ENCODE measurements at places on chromosomes 6 and 20.

DNA sequence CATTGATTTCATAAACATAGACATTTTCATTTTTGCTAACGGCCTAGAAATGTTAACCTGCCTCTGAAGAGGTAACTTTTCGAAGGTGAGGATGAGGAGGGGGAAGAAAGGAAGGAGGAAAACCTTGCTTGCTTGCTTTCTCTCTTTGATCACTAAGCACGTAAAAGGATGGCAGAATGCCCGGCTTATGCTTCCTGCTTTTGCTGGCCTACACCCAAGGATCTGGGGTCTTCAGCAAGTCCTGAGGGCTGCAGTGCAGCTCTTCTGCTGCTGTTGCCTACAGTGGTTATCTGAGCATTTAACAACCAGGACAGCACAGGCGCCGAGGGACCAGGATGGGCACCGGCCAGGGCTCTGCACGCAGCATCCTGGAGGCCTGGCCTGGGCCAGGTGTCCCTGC lies 150.8 kb upstream of the TAB2 start:
- DNase-seq: no peak

DNA sequence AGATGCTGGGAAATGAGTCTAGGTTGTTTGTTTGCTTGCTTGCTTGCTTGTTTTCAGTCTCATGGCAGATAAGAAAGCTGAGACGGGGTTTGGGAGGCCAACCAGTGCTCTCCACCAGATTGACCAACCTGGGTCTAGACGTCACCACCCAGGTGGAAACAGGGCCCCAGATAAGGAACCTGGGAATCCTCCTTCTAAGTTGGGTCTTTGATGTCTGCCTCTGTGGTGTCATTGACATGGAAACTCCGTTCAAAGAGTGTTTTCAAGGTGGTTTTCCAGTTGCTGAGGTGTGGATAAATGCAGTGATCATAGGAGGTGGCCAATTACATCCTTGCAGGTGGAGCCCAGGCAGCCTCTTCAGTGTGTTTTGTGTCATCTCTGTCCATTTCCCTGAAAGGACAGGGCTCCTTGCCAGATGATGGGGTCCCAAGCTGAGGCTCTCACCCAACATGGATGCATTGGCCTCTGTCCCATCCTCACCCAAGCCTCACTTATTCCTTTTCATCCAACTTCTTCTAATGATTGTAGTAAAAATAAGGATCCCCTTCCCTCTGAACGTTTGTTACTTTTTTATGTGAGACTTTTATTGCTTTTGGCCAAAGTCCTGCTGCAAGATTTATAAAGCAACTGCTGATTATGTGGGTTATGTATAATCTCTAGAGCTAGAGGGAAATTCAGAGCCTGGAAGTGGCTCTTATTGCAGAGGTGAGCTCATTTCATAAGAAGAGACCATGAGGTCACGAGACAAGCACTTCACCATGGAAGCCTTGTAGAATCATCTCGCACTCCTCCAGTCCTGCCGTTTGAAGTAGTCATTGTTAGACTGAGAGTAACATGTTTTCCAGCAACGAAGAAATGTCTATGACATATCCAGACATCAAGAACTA lies 32.0 kb upstream of the SYNDIG1 start:
- DNase-seq: no peak

DNA sequence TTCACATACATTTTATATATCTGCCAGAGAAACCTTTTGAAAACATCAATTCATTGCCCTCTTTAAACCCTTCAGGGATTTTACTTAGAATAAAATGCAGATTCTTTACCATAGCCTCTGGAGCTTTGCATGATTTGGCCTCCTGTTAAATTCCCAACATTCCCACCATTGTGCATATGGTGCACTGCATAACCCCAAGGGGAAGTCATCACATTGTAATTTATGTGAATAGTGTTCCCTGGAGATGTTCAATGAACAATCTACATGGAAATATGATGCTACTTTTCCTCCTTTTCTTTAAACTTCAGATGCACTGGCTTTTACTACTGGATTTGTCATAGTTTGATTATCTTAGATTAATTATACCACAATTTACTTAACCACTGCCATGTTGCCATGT lies 94.7 kb downstream of the PHF3 start:
- DNase-seq: no peak

- no peak for DNase-seq
These were observed 3.1 kb downstream of the SRMS start for GRCh38 chr20:63544241-63544957.

GRCh38 chr6:167302074-167302473 lies 11.0 kb downstream of the UNC93A start:
- DNase-seq: no peak

- no peak for DNase-seq
These were observed 25.5 kb upstream of the RAB23 start for GRCh38 chr6:57247603-57248002.

DNA sequence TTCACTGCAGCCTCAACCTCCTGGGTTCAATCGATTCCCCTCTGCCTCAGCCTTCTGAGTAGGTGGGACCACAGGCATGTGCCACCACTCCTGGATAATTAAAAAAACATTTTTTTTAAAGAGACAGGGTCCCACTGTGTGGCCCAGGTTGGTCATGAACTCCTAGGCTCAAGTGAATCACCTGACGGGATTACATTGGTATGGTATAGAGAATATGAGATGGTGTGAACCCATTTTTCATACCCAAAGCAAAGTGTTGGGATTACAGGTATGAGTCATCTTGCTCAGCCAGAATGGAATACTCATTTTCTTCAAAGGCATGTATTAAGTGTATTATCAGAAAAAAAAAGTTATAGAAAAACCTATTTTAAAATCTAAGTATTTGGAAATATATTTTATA lies 114.2 kb downstream of the AHI1 start:
- no peak for DNase-seq

DNA sequence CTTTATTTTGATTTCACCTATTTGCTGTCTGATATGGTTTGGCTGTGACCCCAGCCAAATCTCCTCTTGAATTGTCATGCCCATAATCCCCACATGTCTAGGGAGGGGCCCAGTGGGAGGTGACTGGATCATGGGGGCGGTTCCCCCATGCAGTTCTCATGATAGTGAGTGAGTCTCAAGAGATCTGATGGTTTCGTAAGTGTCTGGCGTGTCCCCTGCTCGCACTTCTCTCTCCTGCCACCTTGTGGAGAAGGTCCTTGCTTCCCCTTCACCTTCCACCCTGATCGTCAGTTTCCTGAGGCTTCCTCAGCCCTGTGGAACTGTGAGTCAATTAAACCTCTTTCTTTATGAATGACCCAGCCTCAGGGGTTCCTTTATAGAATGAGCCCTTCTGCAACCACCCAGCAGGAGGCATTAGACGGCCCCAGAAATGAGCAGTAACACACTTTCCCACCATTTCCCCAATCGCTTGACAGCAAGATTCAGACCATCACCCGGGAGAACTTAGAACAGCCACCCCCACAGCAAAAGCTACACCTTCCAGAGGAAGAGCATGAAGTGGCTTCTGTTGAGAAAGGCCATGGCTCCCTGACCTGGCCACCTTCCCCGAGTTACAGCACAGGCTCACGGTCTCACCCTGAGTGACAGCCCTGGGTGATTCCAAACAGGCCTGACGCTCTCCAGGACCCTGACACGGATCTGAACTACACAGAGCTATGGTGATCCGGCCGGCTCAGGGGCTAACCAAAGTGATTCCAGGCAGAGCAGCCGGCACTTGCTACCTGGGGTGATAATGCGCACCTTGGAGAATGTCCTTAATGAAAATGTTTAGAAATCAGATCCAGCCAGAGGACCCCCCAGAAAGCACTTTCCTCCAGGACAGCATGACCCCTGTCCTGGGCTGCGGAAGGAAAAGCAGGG lies 131.2 kb upstream of the CDH4 start:
- DNase-seq: no peak

Data from stimulated activated CD8-positive, alpha-beta memory T cell treated with anti-CD3 and anti-CD28 coated beads, Interleukin-15, amount 100 ng/mL, for 24 hours (primary cell).